ENCODE measurements at places on chromosomes 4 and X. TPM values are rescaled to one million over a fixed set of nuclear protein-coding genes. Genes with fewer than 3 reads are reported as not detected.

The MAGIX gene
- polyA plus RNA-seq, result 1.6 TPM

The STBD1 gene
- polyA plus RNA-seq, result 3.9 TPM

The TMEM255A gene
- 1.3 TPM for polyA plus RNA-seq

The PDCL2 gene
- 0.53 TPM for polyA plus RNA-seq

The IL3RA gene
- polyA plus RNA-seq, result 25.6 TPM

The PASD1 gene
- polyA plus RNA-seq, result 0.20 TPM

DNA sequence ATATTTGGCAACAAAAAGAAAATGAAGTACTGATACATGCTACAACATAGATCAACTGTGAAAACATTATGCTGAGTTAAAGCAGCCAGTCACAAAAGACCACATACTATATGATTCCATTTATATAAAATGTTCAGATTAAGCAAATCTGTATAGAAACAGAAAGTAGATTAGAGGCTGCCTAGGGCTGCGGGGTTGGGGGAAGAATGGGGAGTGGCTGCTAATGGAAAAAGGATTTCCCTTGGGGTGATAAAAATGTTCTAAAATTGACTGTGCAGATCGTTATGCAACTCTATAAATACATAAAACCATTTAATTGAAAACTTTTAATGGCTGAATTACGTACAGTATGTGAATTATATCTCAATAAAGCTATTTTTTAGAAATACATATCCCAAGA is 46.8 kb downstream of the NEK1 start:
- no peak overlapping the region for H3K4me3 ChIP-seq
- DNase-seq, result no peak
- no peak overlapping the region for H3K27ac ChIP-seq
- H3K27me3 ChIP-seq, result no peaks in the 10 kb centered on the region
- no peaks in the 10 kb centered on the region for H3K36me3 ChIP-seq

- no peaks in the 10 kb centered on the region for H3K27me3 ChIP-seq
- H3K4me1 ChIP-seq, result peaks cover 3% of the 10 kb centered on the region
- H3K36me3 ChIP-seq, result no peaks in the 10 kb centered on the region
- no peak overlapping the region for H3K27ac ChIP-seq
- DNase-seq, result no peak
- H3K4me3 ChIP-seq, result no peak overlapping the region
Measured at GRCh38 chr4:25532591-25532990, 123.1 kb upstream of the SLC34A2 start.

DNA sequence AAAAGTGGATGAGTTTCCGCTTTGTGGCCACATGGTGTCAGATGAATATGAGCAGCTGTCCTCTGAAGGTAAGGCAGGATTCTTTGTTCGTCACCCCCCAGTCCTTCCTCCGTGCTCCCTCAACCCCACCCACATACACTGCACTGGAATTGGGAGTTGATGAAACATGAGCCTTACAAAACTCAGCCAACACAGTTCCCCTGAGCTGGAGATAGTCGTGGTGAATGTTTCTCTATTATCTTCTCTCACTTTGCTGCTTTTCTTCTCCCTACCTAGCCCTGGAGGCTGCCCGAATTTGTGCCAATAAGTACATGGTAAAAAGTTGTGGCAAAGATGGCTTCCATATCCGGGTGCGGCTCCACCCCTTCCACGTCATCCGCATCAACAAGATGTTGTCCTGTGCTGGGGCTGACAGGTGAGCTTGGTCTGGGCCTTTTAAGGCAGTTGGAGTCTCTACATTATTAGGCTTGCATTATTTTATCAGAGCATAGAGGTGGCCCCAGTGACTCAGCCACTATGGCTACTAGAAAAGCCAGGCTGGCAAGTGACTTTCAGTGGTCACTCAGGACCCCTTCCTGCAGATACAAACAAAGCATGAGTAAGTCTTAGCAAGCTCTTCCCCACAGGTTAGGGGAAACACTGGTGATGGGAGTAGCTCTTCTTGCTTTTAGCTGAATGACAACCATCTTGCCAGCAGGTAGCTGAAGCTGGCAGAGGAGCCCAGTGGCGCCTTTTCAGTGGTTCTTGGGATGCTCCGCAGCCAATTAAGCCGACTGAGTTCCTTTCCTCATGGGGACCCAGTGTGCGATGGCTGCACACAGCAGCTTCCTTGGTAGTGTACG is 1.6 kb downstream of the RPL10 start:
- H3K4me3 ChIP-seq, result peak overlapping the region; percentile 56
- peak overlapping the region; percentile 98 for H3K27ac ChIP-seq
- no peaks in the 10 kb centered on the region for H3K4me1 ChIP-seq
- H3K27me3 ChIP-seq, result no peaks in the 10 kb centered on the region
- peaks cover 48% of the 10 kb centered on the region for H3K36me3 ChIP-seq

GRCh38 chr4:55291227-55291640 is 54.8 kb upstream of the SRD5A3 start:
- H3K4me3 ChIP-seq, result no peak overlapping the region
- H3K27ac ChIP-seq, result no peak overlapping the region
- no peak for DNase-seq
- H3K27me3 ChIP-seq, result no peaks in the 10 kb centered on the region

DNA sequence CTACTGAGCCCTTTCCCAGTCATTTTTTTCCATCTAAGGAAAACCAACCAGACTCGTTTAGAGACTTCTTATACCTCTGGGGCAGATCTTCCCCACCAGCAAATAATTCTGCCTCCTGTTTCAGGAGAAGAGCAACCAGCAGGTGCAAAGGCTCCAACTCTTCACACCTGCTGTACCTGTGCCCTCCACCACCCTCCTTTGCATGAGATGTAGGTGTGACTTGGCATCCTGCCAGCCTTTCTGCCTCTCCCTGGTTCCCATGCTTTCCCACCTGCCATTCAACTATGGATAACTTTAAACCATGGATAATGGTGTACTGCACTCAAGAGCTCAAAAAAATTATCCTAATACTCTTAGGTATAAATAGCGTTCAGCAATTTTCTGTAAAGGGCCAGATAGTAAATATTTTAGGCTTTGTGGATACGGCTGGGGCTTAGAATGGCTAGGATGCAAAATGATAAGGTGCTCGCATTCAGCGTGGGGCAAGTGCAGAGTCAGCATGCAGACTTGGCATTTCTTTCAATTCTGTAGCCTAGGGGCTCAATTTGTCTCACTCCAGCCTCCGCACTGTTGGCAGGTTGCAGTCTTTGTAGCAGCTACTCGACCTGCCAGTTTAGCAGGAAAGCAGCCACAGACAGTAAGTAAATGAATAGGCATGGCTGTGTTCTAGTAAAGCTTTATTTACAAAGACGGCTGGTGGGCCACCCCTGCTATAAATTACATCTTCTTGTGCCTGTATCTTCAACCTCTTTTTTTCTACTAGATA is 79.8 kb downstream of the HCCS start:
- H3K27ac ChIP-seq, result no peak overlapping the region
- no peak overlapping the region for H3K4me3 ChIP-seq
- H3K4me1 ChIP-seq, result no peaks in the 10 kb centered on the region
- H3K27me3 ChIP-seq, result no peaks in the 10 kb centered on the region

- H3K36me3 ChIP-seq, result no peaks in the 10 kb centered on the region
- H3K27me3 ChIP-seq, result no peaks in the 10 kb centered on the region
Measured at GRCh38 chr4:83108101-83108861, 6.2 kb downstream of the PLAC8 start.

GRCh38 chrX:56308726-56309125 is 76.6 kb downstream of the KLF8 start:
- H3K36me3 ChIP-seq, result no peaks in the 10 kb centered on the region
- no peak overlapping the region for H3K4me3 ChIP-seq
- no peak overlapping the region for H3K27ac ChIP-seq
- no peaks in the 10 kb centered on the region for H3K4me1 ChIP-seq

GRCh38 chr4:123673971-123674370 is 277.4 kb downstream of the SPRY1 start:
- no peak overlapping the region for H3K27ac ChIP-seq
- no peak overlapping the region for H3K4me3 ChIP-seq

DNA sequence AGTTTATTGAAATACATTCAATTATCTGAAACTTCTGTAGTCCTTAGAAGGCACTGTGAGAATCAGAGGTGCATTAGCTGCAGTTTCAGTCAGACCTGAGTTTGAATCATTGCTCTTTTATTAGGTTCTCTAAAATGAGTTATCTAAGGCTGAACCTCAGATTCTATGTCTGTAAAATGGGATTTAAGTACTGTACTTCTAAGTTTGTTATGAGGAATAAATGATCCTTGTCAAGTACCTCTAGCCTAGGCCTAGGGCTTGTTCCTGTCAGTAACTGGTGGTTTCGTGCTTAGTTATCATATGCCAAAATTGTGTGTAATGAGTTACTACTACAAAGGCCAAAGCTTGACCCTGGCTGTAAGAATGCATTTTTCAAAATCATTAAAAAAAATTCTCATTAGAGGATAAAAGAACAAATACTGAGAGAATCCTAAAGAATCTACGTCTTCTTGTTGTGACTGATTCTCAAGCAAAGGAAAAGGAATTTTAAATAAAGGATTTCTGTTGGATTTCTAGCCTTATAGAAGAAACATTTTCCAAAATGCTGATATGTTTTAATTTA is 65.8 kb downstream of the SLIT2 start:
- no peaks in the 10 kb centered on the region for H3K36me3 ChIP-seq
- H3K4me3 ChIP-seq, result no peak overlapping the region
- DNase-seq, result no peak
- H3K4me1 ChIP-seq, result no peaks in the 10 kb centered on the region
- H3K27me3 ChIP-seq, result no peaks in the 10 kb centered on the region

DNA sequence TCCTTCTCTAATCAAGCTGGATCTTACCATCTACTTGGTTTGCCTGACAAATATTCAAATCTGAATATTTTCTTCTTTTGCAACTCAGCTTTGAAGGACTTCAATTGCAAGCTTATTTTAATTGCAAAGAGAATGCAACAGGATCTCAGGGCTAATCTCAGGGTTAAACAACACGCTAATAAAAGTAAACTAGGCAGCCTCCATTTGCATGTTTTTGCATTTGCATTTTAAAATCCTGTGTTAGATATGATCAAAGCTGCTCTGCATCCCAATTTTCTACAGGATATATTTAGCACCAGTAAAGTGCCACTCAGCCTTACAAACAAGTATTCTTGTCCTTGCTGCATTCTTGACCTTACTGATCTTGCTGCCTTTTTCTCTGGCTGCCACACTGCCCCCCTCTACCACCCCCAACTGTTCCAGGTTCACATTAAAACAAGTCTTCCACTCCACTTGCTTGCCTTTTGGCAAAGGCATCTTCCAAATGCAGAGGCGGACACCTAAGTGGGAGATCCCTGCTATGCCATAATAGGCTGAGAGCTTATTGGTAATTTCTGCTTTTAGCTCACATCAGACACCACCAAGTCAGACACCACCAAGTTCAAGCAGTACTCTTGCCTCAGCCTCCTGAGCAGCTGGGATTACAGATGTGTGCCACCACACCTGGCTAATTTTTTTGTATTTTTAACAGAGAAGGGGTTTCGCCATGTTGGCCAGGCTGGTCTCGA is 48.1 kb downstream of the GPRIN3 start:
- H3K36me3 ChIP-seq, result no peaks in the 10 kb centered on the region
- H3K4me1 ChIP-seq, result no peaks in the 10 kb centered on the region
- no peak overlapping the region for H3K4me3 ChIP-seq
- no peak overlapping the region for H3K27ac ChIP-seq
- DNase-seq, result no peak

DNA sequence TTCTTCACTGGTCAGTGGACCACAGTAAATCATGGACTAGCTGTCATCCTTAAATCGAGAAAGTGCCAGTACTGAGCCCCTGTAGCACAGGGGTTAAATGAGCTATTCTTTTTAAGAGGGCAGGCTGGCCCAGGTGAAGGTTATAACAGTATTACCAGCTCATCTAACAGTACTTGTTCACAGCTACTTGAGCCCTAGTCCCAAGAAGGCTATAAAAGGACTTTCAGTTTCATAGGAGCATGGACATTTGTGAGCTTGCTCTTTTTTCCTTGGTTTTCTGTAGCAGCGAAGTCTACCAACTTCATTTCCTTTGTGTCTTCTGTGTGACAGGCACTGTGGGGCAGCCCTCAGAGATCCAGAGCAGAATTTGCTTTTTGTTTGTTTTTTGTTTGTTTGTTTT is 61.0 kb downstream of the ARX start:
- no peak overlapping the region for H3K4me3 ChIP-seq
- no peak overlapping the region for H3K27ac ChIP-seq
- H3K4me1 ChIP-seq, result no peaks in the 10 kb centered on the region
- no peaks in the 10 kb centered on the region for H3K36me3 ChIP-seq
- H3K27me3 ChIP-seq, result no peaks in the 10 kb centered on the region

DNA sequence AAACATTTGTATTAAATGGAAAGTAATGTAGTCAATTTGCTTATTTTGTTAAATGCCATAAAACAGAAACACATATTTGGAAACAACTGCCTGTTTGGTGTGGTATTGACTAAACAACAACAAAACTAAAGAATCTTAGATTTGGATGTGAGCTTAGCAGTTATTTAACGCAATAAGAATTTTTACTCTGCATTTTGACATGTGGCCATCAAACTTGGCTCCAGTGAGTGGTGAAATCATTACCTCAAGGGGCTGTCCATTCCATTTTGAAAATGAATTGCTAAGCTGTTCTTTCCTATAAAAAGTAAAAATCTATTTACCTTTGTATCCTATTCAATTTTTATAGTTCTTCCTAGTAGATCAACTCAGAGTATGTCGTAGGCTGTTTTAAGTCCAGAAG is 84.2 kb downstream of the DKK2 start:
- H3K36me3 ChIP-seq, result no peaks in the 10 kb centered on the region
- H3K27me3 ChIP-seq, result no peaks in the 10 kb centered on the region
- no peaks in the 10 kb centered on the region for H3K4me1 ChIP-seq
- no peak overlapping the region for H3K27ac ChIP-seq

DNA sequence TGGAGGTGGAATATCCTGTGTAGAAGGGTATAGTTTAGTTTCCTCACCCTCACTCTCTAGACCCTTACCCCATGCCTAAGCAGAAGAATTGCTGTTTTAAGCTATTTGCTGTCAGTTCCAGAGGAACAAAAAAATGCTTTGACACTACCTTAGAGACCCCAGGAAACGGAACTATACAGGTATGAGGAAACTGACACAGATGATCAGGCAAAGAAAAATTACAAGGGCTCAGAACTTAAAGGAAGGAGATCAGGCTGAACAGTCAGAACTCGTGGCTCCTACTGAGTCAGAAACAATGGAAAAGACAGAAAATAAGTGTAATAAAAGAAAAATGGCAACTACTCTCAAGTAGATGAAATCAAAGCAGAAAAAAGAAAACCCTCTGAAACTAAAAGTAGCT is 65.6 kb downstream of the BANK1 start:
- H3K36me3 ChIP-seq, result no peaks in the 10 kb centered on the region
- H3K4me1 ChIP-seq, result no peaks in the 10 kb centered on the region
- no peak overlapping the region for H3K27ac ChIP-seq

DNA sequence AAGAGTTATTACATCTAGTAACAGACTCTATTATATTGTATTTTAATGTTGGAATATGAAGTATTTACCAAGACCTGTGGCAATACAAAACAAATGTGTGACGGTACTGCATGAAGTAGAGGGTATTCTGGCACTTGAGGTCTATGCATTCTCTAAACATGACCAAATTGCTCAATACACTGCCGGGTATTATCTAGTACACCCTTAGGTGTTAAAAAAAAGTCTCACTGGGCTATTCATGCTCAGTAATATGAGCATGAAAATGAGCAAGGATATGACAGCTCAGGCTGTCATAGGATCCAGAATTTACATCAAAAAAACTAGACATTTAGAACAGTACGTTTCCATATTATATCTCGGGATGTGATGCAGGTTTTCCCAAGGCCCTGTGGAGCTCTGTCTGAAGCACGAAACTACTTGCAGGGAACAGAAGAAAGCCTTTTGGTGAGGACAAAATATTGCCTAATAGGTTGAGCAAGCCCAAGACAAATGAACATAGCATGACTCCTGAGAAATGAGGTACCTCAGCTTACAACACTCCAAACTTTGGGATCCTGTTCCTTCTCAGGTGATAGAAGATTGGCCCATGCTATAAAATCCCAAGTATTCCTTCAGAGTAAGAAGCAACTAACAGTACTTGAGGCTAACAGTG is 74.1 kb upstream of the MAOA start:
- H3K27ac ChIP-seq, result no peak overlapping the region
- no peak for DNase-seq
- H3K4me3 ChIP-seq, result no peak overlapping the region
- no peaks in the 10 kb centered on the region for H3K27me3 ChIP-seq
- no peaks in the 10 kb centered on the region for H3K36me3 ChIP-seq

Measured in left lung (tissue), 14 donors.